RKO (cell line): ENCODE measurements at places on chromosomes 7 and 10.

- DNase-seq, result no peak
Measured at GRCh38 chr7:26526265-26526587, 234.6 kb downstream of the SNX10 start.

GRCh38 chr10:75137533-75138438 is 26.3 kb downstream of the SAMD8 start:
- DNase-seq, result peak; percentile 76

DNA sequence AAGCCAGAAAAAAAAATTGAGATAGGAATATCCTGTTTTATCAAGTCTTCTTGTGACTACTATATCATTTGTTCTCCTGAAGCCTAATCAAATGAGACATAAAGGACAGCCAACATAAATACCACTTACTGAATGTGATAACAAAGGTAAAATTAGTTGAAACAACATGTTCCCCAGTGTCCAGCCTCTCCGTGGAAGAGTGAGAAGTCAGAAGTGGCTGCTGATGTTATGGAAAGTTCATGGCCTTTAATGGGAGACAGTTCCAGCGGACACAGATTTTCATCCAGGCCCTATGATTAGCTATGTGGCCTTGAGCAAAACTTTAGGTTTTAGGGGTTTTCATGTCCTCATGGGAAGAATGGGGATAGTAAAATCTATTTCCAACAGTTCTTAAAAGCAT is 724.3 kb downstream of the SUGCT start:
- DNase-seq, result no peak

GRCh38 chr7:1421946-1422345 is 37.3 kb downstream of the MICALL2 start:
- DNase-seq, result no peak

GRCh38 chr7:141281311-141281710 is 207.4 kb downstream of the TMEM178B start:
- DNase-seq, result no peak
